NCI-H1092 treated with DMSO at 0.1 percent for 48 hours (cell line): ENCODE measurements at places on chromosomes 7 and 10.

DNA sequence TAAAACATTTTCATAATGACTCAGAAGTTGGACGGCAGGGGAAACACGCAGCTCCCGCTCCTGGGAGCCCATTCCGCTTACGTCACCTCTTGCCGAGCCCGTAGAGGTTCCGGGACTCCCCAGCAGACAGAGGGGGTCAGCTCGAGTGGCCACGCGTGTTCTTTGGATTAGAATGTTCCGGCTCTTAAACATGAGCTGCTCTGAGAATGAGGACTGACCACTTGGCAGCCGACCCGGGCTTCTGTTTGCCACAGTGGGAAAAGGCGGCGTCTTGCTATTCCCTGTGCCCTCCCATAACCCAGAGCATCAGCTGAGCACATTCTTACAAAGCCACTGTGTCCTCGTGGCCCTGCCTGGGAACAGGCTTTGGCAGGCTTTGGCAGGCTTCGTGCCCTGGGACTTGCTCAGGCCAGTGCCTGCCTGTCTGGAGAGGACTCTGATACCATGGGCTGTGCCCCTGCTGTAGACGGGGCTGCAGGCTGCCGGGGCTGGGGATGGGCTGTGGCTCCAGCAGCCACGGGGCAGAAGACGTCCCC, 40.1 kb downstream of the PFKP start:
- no peak for DNase-seq

DNA sequence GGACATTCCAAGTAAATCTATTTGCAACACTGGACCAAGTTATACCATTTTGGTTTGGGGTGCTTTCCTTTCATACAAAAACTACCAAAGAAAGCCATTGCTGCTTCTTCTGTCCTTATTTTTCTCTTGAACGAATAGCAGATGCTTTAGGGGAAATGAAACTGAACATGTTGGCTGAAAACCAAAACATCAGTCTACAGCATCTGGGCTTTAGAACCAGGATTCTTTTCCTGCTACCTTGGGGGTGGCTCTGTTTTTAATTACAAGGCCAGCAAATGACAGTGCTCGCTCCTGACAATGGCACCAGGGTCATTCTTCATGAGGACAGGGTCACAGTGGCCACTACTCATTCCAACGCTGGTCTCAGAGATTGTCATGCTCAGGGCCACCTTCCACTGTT, 80.3 kb downstream of the WDR11 start:
- DNase-seq = no peak

- no peak for DNase-seq
Measured at GRCh38 chr7:27840760-27841364, 100.9 kb downstream of the TAX1BP1 start.

DNA sequence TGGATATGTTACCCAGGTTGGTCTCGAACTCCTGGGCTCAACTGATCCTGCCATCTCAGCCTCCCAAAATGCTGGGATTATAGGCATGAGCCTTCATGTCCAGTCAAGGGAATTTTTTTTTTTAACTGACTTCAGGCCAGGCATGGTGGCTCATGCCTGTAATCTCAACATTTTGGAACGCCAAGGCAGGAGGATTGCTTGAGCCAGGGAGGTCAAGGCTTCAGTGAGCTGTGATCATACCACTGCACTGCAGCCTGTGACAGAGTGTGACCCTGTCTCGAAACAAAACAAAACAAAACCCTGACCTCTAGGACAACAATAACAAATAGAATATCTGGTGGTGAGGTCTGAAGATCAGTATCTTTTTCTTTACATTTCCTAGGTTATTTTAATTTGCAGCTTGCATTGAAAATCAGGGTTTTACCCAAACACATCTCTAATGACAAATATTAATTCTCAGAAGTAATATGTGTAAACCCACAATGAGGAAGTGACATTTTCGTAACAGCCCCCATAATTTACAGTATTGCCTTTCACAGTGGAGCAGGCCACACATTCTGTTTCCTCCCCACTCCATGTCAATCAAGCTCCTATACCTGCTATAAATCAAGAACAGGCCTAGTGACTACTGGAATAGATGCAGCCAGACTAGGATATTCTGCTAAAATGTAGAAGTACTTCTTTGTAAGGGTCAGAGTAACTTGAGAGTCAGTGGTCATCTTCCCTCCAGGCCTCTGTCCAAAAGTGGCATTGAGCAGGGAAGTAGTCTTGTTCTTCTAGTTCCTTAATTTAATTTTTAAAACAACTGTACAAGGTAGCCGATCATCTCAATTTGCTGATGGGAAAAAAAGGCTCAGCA, 43.3 kb upstream of the ECHDC3 start:
- DNase-seq = no peak

DNA sequence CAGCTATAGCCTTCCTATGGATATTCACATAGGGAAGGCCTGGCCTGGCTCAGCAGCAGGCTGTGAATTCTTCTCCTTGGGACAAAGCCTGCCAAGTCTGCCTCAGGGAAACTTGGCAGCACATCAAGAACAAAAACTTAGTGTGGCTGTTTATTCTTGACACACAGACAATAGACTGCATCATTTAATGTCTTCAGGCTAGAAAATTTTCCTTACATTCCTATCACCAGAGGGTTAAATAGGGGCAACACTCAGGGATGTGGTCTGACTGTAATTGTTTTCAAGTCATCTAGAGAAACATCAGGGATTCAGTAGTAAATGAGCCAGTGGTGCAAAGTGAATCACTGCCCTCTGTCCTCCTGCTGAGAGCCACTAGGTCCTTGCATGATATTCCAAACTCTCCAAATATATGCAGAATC, 137.3 kb downstream of the SEMA3C start:
- no peak for DNase-seq

DNA sequence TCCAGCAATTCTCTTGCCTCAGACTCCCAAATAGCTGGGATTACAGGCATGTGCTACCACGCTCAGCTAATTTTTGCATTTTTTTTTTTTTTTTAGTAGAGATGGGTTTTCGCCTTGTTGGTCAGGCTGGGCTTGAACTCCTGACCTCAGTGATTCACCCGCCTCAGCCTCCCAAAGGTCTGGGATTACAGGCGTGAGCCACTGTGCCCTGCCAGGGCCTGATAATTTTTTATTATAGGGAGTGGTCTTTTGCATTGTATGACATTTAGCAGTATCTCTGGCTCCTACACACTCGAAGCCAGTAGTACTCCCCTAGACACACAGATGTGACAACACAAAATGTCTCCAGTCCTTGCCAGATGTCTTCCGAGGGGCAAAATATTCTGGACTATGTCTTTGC, 124.0 kb downstream of the DKK1 start:
- no peak for DNase-seq

DNA sequence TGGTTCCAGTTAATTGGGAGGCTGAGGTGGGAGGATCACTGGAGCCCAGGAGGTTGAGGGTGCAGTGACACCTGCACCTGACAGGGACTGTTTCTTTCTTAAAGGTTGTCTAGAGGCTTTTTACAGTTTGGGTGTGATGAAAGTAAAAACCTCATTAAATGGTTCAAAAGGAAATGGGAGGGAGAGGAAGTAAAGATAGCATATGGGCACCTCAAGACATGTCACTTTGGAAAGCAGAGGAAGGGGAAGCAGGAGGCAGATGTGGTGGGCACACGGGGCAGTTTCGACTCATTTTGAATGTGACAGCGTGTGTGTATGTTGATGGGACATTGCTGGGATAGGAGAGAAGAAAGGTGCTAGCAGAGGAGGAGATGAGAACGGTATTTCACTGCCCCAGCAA, 203.1 kb downstream of the MLLT10 start:
- no peak for DNase-seq

GRCh38 chr7:114647518-114647917, 232.9 kb downstream of the FOXP2 start:
- DNase-seq = no peak

GRCh38 chr10:99551616-99552015, 18.9 kb downstream of the NKX2-3 start:
- DNase-seq = no peak

- DNase-seq = no peak
Measured at GRCh38 chr7:159025161-159025779, 119.4 kb downstream of the VIPR2 start.

DNA sequence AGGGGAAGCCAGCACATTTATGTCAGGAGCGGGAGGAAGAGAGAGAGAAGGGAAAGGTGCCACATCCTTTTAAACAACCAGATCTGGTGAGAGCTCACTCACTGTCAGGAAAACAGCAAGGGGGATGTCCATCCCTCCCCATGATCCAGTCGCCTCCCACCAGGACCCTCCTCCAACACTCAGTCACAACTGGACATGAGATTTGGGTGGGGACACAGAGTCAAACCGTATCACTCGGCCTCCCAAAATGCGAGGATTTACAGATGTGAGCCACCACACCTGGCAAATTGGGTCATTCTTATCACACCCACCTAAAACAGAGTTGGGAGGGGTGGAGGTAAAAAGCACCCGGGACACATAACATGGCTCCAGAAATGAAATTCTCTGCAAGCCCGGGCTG, 41.0 kb downstream of the CARD11 start:
- no peak for DNase-seq

- no peak for DNase-seq
Measured at GRCh38 chr7:16773884-16774283, 20.3 kb downstream of the TSPAN13 start.
